ENCODE measurements at places on chromosomes 1 and 21.

DNA sequence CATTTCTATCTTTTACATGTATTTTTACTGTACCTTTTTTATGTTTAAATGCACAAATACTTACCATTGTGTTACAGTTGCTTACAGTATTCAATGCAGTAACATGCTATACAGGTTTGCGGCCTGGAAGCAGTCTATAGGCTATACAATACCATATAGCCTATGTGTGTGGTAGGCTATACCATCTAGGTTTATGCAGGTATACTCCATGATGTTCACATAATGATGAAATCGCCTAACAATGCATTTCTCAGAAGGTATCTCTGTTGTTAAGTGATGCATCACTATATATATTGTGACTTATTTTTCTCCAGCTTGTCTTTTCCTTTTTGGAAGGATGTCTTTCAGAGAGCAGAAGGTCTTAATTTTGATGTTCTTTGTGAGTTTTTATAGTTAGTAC lies 103.5 kb downstream of the MAST2 start:
- no peak for DNase-seq

GRCh38 chr1:177732178-177732577 lies 237.7 kb downstream of the SEC16B start:
- no peak for DNase-seq

GRCh38 chr21:25115021-25115420 lies 492.3 kb downstream of the MRPL39 start:
- DNase-seq, result no peak

GRCh38 chr1:184214128-184214527 lies 162.6 kb downstream of the TSEN15 start:
- DNase-seq, result no peak

DNA sequence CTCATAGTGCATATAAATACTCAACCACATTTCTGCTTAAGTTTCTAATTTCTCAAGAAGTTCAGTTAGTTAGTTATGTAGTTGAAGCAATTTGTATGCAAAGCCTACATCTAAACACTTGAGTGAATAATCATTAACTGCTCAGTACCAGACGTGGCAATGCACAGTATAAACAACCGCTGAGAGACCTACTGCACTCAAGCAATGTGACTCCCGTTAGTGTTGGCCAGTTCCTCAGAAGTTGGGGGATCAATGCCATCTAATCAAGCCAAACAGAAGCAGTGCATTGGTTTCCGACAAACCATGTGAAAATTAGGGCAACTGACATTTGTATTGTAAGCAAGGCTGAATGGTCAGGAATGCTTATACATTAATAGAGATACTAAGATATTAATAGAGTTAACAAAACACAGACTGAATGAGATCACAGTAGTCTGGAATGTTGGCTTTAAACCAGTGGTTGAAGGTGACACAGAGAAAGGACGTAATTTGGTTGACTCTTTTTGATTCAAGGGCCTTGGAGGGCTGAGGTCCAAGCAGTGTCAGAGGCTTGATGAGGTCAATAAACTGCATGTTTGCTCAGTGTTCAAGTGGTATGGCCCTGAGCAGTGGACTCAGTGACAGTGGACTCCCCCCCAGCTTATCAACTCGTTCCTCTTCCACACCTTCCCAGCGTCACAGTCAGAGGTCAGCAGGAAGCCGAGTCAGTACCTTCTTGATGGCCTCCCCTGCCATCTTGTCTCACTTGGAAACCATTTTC lies 255.5 kb downstream of the CTH start:
- no peak for DNase-seq

DNA sequence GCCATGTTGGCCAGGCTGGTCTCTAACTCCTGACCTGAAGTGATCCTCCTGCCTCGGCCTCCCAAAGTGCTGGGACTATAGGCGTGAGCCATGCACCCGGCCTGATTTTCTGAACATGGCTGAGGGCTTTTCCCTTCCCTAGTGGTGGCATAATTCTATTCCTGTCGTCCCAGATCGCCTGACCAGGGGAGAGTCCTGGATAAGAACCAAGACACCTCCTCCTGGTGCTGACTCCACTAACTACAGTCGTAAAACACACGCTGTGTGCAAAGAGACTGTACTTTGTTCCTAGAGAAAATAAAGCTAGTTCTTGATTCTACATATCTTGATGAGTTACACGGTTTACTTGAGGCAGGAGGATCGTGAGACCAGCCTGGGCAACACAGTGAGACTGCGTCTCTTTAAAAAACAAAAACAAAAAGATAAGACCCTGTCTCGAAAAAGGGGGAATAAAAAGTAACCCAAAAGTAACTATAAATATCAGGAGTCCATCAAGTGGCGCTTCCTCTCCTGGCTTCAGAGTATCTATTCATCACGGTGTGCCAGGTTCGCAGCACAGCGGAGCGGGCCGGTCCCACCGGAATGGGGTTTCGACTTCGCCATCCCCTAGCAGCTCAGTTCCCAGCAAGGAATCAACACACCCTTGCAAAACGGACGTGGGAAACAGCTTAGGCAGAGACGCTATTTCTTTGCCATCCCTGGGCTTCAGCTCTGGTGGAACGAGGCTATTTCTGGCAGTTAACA lies 973 bp downstream of the SDF4 start:
- no peak for DNase-seq

DNA sequence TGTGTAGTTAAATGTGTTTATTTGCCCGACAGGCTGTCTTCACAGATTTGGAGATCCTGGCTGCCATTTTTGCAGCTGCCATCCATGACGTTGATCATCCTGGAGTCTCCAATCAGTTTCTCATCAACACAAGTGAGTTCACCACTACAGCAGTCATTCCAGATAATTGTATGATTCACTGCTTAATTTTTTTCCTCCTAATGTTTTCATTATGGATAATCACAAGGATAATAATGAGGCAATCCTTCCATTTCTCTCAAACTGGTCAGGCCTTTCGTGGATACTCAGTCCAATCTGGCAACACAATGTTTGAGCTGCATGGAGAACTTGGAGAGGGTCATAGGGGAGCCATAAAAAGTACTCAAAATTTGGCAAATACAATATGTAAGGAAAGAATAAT lies 168.3 kb upstream of the SGIP1 start:
- no peak for DNase-seq

- no peak for DNase-seq
Observed at GRCh38 chr1:227175611-227176010, 142.7 kb downstream of the CDC42BPA start.

DNA sequence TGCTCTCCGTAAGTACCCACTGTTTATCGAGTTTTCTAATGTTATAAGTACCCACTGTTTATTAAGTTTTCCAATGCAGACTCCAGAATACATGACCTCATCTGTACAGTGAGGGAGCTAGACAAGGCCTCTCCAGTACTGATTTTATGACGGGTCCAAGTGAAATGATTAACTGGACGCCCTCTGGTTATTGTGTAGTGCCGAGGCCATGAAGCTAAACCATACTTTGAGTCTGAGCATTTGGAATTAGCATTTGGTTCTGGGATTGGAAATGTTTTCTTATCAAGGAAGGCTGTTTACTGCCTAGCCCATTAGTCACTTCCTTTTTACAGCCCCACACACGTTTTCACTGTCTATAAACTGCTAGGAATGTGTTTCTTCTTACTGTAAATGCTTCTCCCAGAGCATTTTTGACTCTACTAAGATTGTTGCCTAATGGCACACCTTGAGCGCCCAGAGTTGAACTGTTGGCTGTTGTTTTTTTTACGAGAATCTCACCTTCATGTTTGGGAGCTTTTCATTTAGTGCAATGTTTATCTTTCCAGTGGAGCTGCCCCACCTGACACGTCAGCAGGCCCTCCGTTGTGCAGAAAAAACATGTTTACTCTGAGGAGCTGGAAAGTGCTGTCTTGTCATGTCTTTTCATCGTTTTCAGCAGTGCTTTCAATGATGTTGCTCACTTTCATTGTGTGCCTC lies 26.9 kb downstream of the SPATA46 start:
- no peak for DNase-seq
